Uterine smooth muscle cell (primary cell): ENCODE measurements at places on chromosomes 7 and 10. TPM values are rescaled to one million over a fixed set of nuclear protein-coding genes. Genes with fewer than 3 reads are reported as not detected.

The SFRP5 gene
- not detected in 2 replicates for total RNA-seq

The IL2RA gene
- not detected in 2 replicates for total RNA-seq

The CFAP58 gene
- 1.00 and 1.2 TPM in 2 replicates for total RNA-seq

The OR6V1 gene
- not detected in 2 replicates for total RNA-seq

The ZC3HAV1L gene
- total RNA-seq = 8.0 and 9.5 TPM in 2 replicates

The HOXA10 gene
- total RNA-seq = 12.6 and 14.5 TPM in 2 replicates

The SLC13A1 gene
- total RNA-seq = not detected in 2 replicates

The CTAGE6 gene
- total RNA-seq = 0.12 and 0.44 TPM in 2 replicates

The NAT16 gene
- under 0.01 and 0.33 TPM in 2 replicates for total RNA-seq

The FKBP9 gene
- total RNA-seq = 215 and 335 TPM in 2 replicates

The DEPP1 gene
- total RNA-seq = 0.44 and 2.0 TPM in 2 replicates

The C10orf53 gene
- total RNA-seq = under 0.01 TPM in 1 of 2 replicates, not detected in the other

The NXPH1 gene
- not detected in 2 replicates for total RNA-seq

The INMT gene
- total RNA-seq = 0.11 and 1.2 TPM in 2 replicates

The DRGX gene
- not detected in 2 replicates for total RNA-seq

The KIAA1217 gene
- total RNA-seq = 2.7 and 3.4 TPM in 2 replicates

The RBM33 gene
- 29.0 and 32.6 TPM in 2 replicates for total RNA-seq

The CCM2 gene
- 56.0 and 88.0 TPM in 2 replicates for total RNA-seq

The PTPRZ1 gene
- total RNA-seq = 0.25 and 0.89 TPM in 2 replicates

The CALHM3 gene
- not detected in 2 replicates for total RNA-seq

The CYP26C1 gene
- 0.12 TPM in 1 of 2 replicates, not detected in the other for total RNA-seq

The MINPP1 gene
- total RNA-seq = 33.6 and 34.5 TPM in 2 replicates

The TCAF2 gene
- total RNA-seq = 1.4 and 1.9 TPM in 2 replicates

The ADARB2 gene
- not detected in 2 replicates for total RNA-seq

The NKX2-3 gene
- total RNA-seq = not detected in 2 replicates

The CNNM1 gene
- total RNA-seq = 1.5 and 1.7 TPM in 2 replicates

The TAS2R5 gene
- total RNA-seq = 0.55 and 1.00 TPM in 2 replicates
